ENCODE measurements at places on chromosomes 3 and 15. TPM values are rescaled to one million over a fixed set of nuclear protein-coding genes. Genes with fewer than 3 reads are reported as not detected.

Gene SGO1
- total RNA-seq, result 0.38 TPM

Gene WWTR1
- 1.2 TPM for total RNA-seq

Gene DUOX1
- total RNA-seq, result 0.06 TPM

Gene TRIM71
- not detected for total RNA-seq

Measured in CD4-positive, alpha-beta memory T cell (primary cell).